IPS DF 6.9 (cell line): ENCODE measurements at places on chromosomes 2 and 18.

- H3K36me3 ChIP-seq, result no peaks in the 10 kb centered on the region
- no peaks in the 10 kb centered on the region for H3K4me1 ChIP-seq
- no peak for DNase-seq
Observed at GRCh38 chr18:57659460-57660102, 37.9 kb upstream of the NARS1 start.

DNA sequence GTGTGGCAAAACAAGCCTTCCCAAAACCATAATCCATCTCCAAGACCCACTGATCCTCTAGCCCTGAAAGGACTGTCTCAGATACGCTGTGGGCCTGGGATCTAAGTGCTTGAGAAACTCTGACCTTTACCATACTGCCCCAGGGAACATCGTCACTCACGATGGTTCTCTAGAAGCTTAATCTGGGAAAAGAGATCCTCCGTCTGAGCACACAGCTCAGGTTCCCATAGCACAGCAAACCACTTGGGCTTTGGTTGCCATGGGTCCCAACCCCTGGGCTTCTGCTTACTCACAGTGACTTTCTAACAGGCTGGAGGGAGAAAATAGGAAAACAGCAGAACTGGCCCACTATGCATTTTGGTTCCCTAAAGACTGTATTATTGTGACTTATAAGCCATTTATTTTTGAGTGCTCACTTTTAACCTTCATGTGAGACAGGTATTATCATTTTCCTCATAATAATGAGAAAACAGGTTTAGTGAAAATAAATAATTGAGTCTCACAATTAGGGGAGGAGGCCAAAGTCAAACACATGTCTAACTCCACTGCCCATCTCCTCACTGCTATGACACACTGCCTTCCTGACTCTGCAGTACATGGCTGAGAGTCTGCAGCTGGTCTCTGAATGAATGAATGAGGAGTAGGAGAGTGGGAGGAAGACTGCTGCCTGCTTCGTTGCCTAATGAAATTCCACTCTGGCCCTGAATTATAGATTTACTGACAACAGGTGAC, 46.7 kb downstream of the REEP1 start:
- no peaks in the 10 kb centered on the region for H3K36me3 ChIP-seq
- no peak overlapping the region for H3K4me3 ChIP-seq
- no peak overlapping the region for H3K27ac ChIP-seq
- no peaks in the 10 kb centered on the region for H3K4me1 ChIP-seq
- no peaks in the 10 kb centered on the region; the same call in 1 of the 2 replicates for H3K27me3 ChIP-seq
- DNase-seq, result no peak

DNA sequence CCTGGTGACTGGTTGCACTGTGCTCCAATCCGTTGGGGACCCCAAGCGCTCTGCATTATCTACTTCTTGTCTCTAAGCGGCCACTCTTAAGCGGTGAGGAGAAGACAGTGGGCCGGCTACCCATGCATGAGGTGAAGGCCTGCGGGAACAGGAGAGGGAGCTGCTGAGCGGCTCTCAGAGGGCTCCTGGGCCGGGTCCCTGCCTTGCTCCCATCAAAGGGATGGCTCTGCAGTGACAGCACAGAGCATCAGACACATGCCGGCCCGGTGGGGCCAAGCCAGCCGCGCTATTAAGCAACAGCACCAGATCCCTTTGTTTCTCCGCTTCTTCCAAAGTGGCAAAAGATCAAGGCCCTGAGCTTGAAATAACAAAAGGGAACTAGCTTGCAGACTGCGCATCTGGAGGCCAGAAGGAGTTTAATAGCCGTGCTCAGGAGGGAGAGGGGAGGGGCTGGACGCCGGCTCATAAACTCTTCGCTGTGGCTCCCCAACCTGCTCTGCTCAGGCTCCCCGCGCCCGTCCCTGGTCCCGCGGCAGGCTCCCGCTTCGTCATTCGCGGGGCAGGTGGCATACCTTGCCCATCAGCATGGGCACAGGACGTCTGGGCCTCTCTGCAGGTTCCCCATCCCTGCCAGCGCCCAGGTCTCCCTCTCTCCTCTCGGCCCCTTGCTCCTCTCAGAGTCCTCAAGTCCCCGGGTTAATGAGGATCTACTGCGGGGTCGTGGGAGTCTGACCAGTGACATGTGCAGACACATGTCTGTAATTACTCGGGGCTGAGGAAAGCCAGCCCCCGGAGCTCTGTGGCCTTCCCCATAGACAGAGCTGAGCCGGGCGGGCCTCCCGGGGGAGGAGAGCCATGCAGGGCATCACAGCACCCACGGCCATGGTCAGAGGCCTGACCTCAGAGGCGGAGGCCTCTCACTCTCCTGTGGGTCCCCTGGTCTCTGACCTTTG, 96.7 kb downstream of the ASB1 start:
- no peak for DNase-seq
- H3K27ac ChIP-seq, result no peak overlapping the region
- no peaks in the 10 kb centered on the region for H3K27me3 ChIP-seq

DNA sequence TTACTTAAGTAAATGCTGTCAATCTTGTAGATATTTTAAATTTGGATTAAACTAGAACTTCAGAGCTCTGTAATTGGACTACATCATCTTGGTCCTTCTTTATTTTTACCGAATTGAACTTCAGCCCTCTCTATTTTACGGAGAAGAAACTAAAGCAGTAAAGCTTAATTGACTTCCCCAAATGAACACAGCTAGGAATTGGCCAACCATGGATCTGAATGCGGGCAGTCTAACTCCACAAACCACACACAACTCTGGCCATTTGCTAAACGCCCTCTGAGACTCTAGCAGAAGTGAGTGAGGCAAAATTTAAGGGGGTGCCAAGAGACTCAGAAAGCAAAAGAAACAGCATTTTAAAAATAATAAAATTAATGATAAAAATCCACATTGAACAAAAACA, 86.3 kb upstream of the KCTD1 start:
- H3K4me3 ChIP-seq, result no peak overlapping the region
- no peak for DNase-seq
- no peaks in the 10 kb centered on the region for H3K36me3 ChIP-seq
- H3K27me3 ChIP-seq, result no peaks in the 10 kb centered on the region
- H3K27ac ChIP-seq, result no peak overlapping the region

DNA sequence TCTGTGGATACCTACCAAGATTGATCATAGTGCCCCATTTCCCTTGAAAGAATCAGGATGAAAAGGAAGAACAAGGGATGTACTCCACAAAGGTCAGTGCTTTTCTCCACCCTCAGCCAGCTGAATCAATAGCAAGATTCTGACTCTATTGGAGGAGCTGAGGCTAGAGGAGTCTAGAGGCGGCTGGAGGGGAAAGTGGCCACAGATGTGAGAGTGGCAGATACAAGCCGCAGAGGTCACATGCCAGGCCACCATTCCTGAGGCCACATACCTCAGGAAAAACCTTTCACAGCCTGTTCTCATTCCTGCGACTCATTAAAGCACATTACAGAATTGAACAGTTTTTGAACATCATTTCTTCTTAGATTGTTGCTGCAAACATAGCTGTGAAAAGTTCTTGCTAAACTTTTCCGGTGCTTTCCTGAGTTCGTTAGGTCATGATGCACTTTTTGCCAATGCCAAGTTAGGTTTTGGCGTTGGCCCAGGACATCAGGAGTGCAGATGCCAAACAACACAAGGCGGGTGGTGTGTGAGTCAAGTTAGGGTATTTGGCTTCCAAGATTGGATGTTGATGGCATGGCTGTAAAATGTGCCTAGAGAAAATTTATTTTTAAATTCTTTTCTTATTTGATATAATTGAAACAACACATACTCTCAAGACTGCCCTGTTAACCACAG, 160.7 kb upstream of the SP5 start:
- no peaks in the 10 kb centered on the region for H3K36me3 ChIP-seq
- no peak overlapping the region for H3K27ac ChIP-seq
- H3K27me3 ChIP-seq, result no peaks in the 10 kb centered on the region
- H3K4me1 ChIP-seq, result no peaks in the 10 kb centered on the region

DNA sequence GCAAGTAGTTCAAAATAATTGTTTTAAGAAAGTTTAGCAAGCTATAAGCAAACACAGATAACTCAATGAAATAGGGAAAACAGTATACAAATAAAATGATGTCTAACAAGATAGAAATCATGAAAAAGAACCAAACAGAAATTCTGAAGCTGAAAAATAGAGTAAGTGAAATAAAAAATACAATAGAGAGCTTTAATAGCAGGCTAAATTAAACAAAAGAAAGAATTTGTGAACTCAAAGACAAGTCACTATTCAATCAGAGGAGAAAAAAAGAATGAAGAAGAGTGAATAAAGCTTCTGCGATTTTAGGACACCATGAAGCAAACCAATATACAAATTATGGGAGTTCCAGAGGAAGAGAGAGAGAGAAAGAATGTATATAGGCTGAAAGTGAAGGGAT, 576.8 kb downstream of the STK39 start:
- H3K4me1 ChIP-seq, result no peaks in the 10 kb centered on the region
- H3K4me3 ChIP-seq, result no peak overlapping the region
- DNase-seq, result no peak
- no peaks in the 10 kb centered on the region for H3K36me3 ChIP-seq

GRCh38 chr18:39599251-39599650, 2033.7 kb upstream of the CELF4 start:
- H3K27me3 ChIP-seq, result no peaks in the 10 kb centered on the region
- no peak overlapping the region for H3K4me3 ChIP-seq
- H3K4me1 ChIP-seq, result peaks cover 1% of the 10 kb centered on the region; the same call in 1 of the 2 replicates

- H3K4me3 ChIP-seq, result no peak overlapping the region
- no peak for DNase-seq
- no peaks in the 10 kb centered on the region for H3K4me1 ChIP-seq
- no peaks in the 10 kb centered on the region for H3K27me3 ChIP-seq
- no peak overlapping the region for H3K27ac ChIP-seq
Observed at GRCh38 chr18:11668441-11669169, 20.5 kb upstream of the GNAL start.

DNA sequence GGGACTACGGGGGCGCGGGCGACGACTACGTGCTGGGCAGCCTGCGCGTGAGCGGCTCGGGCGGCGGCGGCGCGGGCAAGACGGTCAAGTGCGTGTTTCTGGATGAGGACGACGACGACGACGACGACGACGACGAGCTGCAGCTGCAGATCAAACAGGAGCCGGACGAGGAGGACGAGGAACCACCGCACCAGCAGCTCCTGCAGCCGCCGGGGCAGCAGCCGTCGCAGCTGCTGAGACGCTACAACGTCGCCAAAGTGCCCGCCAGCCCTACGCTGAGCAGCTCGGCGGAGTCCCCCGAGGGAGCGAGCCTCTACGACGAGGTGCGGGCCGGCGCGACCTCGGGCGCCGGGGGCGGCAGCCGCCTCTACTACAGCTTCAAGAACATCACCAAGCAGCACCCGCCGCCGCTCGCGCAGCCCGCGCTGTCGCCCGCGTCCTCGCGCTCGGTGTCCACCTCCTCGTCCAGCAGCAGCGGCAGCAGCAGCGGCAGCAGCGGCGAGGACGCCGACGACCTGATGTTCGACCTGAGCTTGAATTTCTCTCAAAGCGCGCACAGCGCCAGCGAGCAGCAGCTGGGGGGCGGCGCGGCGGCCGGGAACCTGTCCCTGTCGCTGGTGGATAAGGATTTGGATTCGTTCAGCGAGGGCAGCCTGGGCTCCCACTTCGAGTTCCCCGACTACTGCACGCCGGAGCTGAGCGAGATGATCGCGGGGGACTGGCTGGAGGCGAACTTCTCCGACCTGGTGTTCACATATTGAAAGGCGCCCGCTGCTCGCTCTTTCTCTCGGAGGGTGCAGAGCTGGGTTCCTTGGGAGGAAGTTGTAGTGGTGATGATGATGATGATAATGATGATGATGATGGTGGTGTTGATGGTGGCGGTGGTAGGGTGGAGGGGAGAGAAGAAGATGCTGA, 1.4 kb downstream of the SOX11 start:
- no peaks in the 10 kb centered on the region for H3K4me1 ChIP-seq
- no peak overlapping the region for H3K27ac ChIP-seq
- H3K4me3 ChIP-seq, result peak overlapping the region; percentile 78

- H3K27me3 ChIP-seq, result no peaks in the 10 kb centered on the region
- peak; percentile 9 for DNase-seq
- H3K4me1 ChIP-seq, result peaks cover 1% of the 10 kb centered on the region; the same call in 1 of the 2 replicates
- no peak overlapping the region for H3K27ac ChIP-seq
- no peaks in the 10 kb centered on the region for H3K36me3 ChIP-seq
- no peak overlapping the region for H3K4me3 ChIP-seq
Observed at GRCh38 chr2:180905002-180905401, 75.4 kb upstream of the UBE2E3 start.

DNA sequence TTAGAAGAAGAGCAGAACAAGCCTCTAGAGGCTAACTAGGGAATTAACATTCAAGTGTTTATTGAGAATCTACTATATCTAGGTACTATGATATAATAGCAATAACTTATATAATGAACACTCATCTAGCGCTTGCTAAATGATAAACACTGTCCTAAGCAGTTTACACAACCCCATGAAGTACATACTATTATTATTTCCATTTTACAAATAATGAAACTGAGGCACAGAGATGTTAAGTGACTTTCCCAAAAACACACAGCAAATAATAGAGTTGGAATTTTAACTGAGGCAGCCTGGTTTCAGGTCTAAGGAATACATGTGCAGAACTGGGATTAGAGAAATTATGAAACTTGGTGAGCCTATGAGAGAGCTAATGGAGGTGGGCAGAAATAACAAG, 893.4 kb downstream of the CPS1 start:
- no peak overlapping the region for H3K4me3 ChIP-seq
- DNase-seq, result no peak
- no peaks in the 10 kb centered on the region for H3K36me3 ChIP-seq
- no peaks in the 10 kb centered on the region for H3K4me1 ChIP-seq

DNA sequence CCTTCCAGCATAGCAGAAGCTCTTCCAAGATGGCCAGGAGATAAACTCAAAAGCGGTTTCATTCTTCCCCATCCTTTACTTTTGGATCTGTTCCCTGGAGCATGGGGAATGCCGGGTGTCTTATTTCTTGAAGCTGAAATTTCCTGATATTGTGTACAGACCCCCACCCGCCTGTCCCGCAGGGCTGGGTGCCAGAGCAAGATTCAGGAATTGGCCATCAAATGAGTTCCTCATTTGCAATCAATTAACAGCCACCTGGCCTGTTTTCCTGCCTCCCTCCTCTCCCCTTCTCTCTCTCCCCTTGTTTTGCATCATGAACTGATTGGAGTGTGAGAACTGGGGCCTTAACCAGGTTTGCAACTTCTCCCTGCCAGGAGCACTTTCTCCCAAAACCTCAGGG, 202.1 kb downstream of the SH3RF3 start:
- H3K4me1 ChIP-seq, result no peaks in the 10 kb centered on the region
- H3K27me3 ChIP-seq, result no peaks in the 10 kb centered on the region
- no peak overlapping the region for H3K4me3 ChIP-seq
- DNase-seq, result no peak
- H3K27ac ChIP-seq, result no peak overlapping the region
- H3K36me3 ChIP-seq, result no peaks in the 10 kb centered on the region

GRCh38 chr2:10027660-10028330, 15.6 kb upstream of the KLF11 start:
- no peaks in the 10 kb centered on the region for H3K27me3 ChIP-seq
- no peak overlapping the region for H3K27ac ChIP-seq
- no peak overlapping the region for H3K4me3 ChIP-seq
- DNase-seq, result no peak
- H3K4me1 ChIP-seq, result peaks cover 2% of the 10 kb centered on the region
